Activated CD8-positive, alpha-beta memory T cell treated with anti-CD3 and anti-CD28 coated beads for 4 hours (primary cell): ENCODE measurements at places on chromosomes 13 and 19.

GRCh38 chr19:34317311-34317927 is 47.6 kb upstream of the GPI start:
- DNase-seq, result no peak

DNA sequence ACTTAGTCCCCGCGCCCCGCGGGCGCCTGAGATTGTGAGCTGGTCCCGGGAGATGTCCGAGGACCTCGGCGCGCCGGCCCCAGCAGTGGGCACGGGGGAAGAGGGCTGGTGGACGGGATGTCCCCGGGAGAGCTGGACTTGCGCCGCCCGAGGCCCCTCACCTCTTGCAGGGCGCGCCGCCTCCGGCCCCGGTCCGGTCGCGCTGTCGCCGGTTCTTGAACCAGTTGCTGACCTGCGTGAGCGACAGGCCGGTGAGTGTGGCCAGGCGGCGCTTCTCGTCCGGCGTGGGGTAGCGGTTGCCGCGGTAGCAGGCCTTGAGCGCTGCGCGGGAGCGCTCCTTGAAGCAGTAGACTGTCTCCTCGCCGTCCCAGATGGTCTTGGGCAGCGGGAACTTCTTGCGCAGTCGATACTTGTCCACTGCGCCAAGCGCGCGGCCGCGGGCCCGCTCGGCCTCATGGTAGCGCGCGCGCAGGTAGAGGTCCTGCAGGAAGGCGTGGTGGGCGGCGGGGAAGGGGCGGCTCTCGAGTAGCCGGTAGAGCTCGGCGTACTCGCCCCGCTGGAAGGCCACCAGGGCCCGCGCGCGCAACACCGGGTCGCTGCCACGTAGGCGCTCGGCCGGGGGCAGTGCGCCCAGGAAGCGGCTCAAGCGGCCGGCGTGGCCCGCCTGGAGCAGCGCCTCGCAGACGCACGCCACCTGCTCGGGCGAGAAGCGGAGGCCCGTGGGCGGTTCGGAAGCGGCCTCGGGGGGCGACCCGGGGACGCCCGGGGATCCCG is 984 bp downstream of the SIX5 start:
- no peak for DNase-seq

GRCh38 chr19:12527034-12527836 is 24.0 kb downstream of the ZNF564 start:
- DNase-seq, result no peak

DNA sequence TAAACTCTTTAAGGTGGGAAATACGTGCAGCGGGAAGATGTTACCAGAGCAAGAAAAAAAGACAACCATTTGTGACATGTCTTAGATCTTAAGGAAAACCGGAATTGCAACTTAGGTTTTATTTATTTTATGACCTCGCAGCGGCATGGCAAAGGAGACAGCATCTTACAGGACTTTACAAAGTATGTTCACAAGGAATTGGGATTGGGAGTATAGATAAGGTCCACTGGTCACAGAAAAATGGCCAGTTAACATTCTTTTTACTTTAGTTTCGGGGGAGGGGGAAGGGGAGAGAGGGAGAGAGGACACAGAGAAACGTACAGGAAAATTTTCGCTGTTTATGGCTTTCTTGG is 104.5 kb upstream of the DIAPH3 start:
- DNase-seq, result no peak

DNA sequence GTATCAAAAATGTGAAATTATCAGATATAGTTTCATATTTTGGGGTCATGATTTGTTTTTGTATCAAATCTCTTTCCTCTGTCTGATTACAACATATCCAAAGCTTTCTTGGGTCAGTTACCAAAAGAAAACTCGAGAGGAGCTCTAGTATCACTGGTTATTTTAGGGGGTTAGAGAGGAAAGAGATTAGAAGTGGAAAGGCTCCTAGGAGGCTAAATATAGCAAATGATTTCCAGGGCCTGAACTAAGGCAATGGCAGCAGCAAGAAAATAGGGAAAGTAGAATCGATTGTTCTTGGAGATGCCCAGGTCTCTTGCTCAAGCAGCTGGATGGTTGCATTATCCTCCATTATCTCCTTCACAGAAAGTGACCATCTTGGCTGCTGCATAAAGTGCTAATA is 72.9 kb downstream of the NHLRC3 start:
- no peak for DNase-seq

DNA sequence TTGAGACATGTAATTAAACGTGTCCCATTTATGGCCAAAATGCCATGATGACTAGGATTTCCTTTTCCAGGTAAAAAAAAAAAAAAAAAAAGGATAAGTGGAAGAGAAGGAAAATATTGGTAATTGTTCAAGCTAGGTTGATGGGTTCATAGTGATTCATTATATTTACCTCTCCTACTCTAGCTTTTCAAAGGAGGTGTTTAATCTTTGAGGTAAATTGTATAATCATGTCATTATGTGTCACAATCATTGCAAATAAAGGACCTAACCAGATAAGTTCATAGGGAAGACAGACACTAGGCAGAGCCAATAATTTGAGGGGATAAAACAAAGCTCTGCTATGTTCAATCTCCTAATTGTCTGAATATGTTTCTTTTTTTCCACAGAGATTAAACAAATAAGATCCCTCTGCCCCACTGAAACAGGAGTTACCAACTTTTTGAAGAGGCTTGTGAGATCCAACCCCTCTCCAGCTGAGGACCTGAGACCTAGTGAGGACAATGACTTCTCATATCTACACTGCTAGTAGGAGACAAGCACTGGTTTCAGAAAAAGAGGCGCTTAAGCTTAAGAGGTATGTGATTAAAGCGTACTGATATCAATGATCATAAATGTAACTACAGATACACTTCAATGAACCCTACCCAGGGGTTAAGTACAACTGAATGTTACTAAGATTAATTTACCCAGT is 61.4 kb downstream of the USP12 start:
- DNase-seq, result no peak

DNA sequence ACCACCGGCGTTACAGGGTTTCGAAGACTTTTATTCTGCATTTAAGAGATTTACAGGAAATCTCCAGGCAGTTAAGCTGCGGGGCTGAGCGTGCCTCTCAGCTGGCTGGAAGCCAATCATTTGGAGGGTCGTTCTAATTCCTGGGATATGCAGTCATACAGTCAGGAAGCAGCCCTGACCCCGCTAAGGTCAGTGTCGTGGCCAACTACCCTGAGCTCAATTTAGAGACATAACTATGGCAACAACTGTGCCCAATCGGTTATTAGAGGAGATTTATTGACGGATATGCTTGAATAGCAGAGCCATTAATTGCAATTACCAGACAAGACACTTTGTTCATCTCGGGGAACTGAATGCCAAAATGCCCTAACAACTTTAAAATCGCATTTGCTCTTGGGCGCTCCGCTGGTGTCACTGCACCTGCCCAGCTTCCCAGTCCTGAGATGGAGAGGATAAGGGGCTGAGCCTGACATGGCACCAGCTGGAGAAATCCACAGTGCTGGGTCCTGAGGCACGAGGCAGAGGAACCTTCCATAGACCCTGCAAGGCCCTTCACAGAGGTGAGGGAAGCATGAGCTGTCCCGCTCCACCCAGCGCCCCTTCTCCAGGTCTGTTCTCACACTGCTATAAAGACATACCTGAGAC is 15.1 kb upstream of the ZNF507 start:
- no peak for DNase-seq

- DNase-seq, result no peak
Measured at GRCh38 chr13:35923347-35923746, 207.8 kb downstream of the DCLK1 start.

DNA sequence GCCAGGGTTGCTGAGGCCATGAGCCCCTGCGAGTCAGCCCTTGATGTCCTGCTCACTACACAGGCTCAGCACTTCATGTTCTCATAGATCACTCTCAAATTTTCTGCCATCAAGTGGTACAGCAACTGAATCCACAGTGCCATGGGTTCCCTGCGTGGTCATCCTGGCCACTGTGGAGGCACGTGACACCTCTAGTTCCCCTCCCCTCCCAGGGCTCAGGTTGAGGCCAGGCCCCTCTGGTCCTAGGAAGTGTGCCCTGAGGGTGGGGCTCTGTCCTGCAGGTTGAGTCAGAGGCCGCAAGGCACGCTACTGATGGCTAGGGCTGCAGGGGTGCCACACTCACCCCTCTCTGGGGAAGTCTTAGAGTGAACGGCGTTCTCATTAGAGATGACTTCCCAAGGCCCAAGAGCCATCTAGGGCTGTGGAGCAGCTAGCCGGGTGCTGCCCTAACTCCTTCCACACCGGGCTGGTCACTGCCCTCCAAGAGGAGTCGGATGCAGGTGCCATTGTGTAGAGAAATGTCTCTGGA is 39.8 kb upstream of the TPM4 start:
- DNase-seq, result no peak

- DNase-seq, result no peak
Measured at GRCh38 chr19:328025-328505, 16.5 kb downstream of the MIER2 start.

DNA sequence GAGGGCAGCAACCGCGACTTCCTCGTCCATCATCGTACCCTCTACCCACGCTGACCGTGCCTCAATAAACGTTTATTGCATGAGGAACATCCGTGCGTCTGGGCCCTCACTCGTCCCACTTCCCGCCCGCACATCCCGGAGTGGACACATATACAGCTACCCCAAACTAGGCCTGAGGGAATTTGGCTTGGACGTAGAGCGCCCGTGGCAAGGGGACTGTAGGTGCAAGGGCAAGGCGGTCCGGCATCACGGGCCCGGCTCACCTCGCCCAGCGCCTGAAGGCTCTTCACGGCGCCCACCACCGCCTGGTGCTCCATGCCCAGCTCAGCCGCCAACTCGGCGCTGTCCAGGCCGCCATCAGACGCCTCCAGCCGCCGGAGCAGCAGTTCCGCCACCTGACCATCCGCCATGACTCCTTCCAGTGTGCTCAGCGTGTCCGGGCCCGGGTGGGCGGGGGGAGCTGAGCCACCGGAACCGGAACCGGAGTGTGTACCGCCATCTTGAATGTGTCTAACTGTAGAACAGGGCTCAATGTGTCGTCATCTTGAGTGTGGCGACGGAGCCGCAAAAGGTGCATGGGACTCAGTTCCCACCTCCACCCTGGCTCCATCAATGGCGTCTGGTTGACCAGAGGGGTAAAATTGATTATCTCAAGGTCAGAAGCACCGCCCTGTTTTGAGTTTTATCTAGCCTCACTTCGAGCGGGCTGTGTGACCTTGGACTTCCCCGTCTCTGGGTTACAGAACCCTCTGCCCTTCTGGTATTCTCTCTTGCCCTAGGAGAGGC is at the start of gene FARSA:
FARSA (minus strand) TSS at position 425 of the 786 bp plus-strand sequence; CDS start at position 410, 15 bp downstream.
- DNase-seq, result peak; percentile 82
